ENCODE measurements at places on chromosomes 16 and 17.

GRCh38 chr17:32477220-32477619, 9.6 kb upstream of the CDK5R1 start:
- no peak for DNase-seq

DNA sequence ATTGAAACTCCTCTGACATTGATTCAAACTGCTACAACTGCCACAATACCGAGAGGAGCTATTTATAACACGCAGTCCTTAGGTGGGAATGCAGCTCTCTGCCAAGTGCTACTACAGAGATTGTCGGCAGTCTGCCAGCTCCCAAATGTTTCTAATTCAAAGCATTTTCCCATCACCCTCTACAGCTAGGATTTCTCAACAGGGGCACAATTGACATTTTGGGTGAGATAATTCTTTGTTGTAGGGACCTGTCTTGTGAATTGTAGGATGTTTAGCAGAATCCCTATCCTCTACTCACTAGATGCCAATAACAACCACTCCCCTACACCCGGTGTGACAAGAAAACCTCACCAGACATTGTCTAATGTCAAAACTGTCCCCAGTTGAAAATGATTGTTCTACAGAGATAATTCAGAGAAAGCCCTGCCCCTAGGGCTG, 7.8 kb upstream of the N4BP1 start:
- no peak for DNase-seq

DNA sequence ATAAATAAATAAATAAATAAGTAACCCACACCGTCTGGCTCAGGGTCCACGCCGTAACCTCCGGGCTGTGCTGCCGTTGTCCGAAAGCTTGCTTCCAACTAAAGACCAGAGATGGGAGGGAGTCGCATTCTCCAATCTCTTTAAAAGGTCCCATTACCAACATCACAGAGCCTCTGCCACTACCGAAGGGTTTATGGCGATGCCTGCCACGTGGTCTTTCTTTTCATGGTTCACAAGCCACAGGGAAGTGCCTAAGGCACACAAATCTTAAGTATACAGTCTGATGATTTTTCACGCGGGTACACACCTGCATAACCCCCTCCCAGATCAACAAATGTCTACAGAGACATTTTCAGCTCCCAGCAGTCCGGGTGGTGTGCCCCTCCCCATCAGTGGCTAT, 1.4 kb downstream of the COTL1 start:
- DNase-seq, result no peak

DNA sequence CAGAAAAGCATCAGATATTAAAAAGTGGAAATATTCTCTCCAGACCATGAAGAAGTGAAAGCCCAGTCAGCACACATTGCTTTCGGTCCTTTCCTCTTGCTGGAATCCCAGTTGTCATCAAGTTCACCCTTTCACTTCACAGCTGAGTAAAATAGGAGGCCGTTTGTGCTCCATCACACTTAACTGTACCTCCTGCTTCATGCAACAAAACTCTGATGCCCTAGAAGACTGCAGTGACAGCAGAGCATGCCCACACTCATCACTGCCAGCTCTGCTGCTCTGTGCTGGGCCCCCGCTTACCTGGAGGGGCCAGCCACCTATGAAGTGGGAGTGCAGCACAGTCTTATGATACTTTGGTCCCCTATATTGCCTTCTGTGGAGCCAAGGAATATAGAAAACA, 62.5 kb downstream of the N4BP1 start:
- DNase-seq, result no peak

DNA sequence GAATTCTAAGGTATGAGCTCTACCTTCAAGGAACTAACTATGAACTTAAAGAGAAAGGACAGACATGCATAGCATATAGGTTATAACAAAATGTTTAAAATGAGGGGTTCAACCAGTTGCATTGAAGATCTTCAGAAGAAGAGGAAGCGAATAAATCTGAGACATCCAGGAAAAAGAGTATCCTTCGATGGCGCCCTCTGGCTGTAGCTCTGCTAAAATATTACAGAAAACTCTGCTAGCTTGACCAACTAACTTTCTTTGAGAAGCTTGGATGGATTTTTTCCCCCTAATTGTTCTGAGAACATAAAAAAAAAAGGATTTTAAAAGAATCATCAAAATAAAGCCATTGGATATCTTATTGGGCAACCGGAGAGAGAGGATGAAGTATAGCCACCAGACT, 659.9 kb upstream of the SOX9 start:
- no peak for DNase-seq

- DNase-seq, result no peak
Observed at GRCh38 chr16:80968386-80969113, 38.1 kb downstream of the CMC2 start.

DNA sequence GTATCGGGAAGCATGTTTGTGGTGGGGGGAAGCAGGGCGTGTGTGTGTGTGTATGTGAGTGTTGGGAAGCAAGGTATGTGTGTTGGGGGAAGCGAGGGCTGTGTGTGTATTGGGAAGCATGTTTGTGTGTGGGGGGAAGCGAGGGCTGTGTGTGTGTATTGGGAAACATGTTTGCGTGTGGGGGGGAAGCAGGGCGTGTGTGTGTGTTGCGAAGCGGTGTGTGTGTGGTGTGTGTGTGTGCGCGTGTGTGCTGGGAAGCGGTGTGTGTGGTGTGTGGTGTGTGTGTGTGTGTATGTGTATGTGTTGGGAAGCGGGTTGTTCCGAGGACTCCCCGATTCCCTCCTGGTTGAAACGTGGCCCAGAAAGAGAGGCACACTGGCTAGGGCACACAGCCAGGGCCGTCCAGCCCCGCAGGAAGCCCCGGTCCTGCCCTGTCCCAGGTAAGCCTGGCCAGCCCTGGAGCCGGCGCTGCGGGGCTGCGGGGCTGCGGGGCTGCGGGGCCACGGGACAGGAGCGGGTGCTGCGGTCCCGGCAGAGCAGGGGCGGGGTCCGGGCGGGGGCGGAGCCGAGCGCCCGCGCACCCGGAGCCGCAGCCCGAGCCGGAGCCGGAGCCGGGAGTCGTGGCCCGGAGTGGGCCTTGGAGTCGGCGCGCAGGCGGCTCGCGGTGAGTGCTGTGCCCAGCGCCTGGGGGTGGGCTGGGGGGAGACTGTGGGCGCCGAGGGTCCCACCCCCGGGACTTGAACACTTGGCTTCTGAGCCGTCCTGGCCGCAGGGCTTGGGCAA, at the start of gene NOD2:
Gene NOD2, plus strand, starts transcription at position 608 of the 783 bp plus-strand sequence. CDS start 5,890 bp downstream, outside the sequence.
- DNase-seq, result peak; percentile 18

DNA sequence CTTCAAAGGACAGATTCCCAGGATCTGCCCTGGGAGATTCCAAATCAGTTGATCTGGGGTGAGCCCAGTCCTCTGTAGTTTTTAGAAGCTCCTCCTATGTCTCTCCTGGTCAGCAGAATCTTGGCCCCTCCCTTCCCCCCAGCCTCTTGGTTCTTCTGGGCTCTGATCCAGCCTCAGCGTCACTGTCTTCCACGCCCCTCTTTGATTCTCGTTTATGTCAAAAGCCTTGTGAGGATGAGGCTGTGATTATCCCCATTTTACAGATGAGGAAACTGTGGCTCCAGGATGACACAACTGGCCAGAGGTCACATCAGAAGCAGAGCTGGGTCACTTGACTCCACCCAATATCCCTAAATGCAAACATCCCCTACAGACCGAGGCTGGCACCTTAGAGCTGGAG, 840 bp upstream of the CDH5 start:
- no peak for DNase-seq

- DNase-seq, result no peak
Observed at GRCh38 chr17:48175692-48176470, 68.3 kb downstream of the SNX11 start.

DNA sequence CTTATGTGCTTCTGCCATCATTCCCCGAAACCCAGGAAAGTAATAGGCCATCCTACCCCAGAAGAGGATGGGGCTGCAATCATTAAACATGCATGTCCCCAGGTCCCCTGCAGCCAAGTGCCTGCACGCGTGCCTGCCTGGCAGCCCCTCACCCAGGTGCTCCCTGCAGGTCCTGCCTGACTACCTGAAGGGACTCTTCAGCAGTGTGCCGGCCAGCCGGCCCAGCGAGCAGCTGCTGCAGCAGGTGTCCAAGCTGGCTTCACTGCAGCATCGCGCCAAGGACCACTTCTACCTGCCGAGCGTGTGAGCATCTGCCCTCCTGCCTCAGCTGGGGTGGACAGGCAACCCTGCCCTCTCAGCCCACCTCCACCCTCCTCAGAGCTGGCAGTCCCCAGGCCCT, 16.2 kb upstream of the ALKBH5 start:
- no peak for DNase-seq

GRCh38 chr17:50052241-50052796, 3.6 kb upstream of the ITGA3 start:
- no peak for DNase-seq

DNA sequence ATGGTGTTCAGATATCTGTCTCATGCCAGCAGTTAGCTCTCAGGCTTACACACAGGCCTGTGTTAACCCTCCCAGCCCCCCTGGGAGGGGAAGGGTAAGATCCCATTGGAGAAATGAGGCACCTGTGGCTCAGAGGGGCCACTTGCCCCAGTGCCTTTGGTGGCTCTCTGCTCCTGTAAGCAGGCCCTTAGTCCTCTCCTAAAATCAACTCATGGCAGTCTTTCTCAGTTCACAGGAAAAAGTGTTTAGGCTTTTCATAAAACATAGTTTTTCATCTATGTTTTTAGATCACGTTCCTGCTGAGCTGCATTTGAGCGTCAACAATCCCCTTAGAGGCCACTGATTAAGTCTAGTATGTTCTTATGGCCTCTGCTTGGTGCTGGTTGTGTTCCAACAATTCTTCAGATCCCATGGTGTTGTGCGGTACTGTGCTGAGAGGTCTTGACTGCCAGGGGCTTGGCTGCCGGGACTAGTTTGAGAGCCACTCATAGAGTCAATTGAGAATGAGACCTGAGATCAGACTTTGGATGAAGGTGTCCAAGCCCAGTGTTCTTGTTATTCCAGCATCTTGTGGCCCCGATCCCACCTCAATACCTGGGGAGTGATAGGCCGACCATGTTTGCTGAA, 10.6 kb downstream of the TAOK2 start:
- no peak for DNase-seq

DNA sequence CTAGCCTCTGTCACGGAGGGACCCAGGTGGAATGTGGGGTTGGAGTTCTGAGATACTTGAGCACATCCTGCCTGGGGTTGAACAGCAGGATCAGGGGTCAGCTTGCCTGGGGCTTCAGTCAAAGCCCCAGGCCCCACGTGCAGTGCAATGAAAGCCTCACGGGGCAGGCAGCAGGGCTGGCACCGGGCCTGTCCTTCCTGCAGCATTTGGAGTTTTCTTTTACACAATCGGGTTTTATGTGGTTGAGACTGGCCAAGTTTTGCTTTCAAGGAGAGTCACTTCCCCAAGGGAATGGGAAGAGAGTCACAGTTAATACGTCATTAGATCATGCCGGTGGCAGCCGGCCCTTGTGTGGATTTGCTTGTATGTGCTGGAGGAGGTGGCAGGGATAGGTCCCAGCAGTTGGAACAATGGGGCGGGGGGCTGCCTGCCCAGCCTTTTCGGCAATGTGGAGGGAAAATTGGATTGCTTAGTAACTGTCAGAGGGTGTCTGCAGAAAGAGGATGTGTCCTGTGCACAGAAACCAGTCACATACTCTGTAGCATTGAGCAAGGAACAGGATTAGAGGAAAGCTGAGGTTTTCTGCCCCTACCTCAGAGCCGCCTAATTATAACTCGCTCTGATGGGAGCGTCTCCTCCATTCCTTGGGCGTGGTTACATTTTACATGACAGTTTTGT, 4.5 kb downstream of the RMI2 start:
- DNase-seq, result no peak

GRCh38 chr16:67530013-67530939, 1.6 kb downstream of the RIPOR1 start:
- DNase-seq, result peak; percentile 3

GRCh38 chr17:27634776-27635175, 3.8 kb downstream of the LGALS9 start:
- no peak for DNase-seq

DNA sequence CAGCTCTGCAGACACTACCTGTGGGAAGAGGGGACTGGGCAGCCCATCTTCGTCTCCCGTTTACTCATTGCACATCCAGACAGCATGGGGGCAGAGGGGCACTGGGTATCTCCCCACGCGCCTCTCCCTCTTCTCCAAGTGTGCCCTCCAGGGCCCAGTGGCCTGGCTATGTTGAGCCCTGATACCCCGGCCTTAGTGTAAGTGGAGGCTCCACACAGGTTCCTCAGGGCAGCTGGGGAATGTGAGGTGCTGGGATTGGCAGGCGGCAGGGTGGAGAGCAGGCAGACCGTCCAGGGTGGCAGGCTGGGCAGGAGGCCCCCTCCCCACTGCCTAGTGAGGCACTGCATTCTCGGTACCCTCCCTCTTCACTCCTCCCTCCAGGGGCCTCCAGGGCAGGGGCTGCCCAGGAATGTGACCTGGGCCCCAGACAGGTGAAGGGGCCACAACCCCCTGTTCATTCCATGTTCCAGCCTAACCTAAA, 13.2 kb upstream of the NAGLU start:
- no peak for DNase-seq

GRCh38 chr16:19354371-19354770, 63.3 kb upstream of the TMC5 start:
- DNase-seq, result no peak

DNA sequence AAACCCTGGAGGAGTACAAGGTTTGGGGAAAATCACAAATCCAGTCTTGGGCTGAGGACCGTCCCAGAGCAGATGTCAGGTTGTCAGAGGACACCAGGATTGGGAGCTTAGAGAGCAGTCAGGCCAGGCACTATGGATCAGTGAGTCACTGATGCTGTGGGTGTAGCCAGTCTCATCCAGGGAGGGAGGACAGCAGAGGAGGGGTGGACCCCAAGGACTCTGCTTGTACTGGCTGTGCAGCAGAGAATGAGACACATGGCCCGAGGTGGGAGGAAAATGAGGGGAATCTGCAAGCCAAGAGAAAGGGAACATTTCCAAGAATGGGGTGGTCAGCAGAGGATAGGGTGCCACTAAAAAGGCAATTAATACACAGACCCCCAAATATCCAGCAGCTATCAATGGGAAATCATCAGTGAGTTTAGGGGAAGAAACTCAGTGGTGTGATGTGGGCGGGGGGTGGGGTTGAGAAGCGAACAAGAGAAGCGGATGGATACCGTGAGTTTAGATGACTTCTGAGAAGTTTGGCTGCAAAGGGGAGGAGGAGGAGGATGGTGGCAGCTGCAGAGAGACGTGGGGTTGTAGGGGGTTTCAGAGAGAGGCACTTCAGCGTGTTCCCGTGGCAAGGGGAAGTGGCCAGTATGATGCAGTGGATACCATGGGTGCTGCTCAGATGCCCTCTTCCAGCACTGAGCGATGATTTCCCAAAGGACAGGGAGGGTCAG, 43.9 kb downstream of the ARHGAP27 start:
- no peak for DNase-seq
